ENCODE measurements at places on chromosomes 11 and 22. TPM values are rescaled to one million over a fixed set of nuclear protein-coding genes. Genes with fewer than 3 reads are reported as not detected.

Gene SYT8
- total RNA-seq: not detected

Gene ELMOD1
- total RNA-seq: not detected

Gene OR2AT4
- total RNA-seq: not detected

Gene HEPN1
- total RNA-seq: not detected

Gene OR6T1
- total RNA-seq: not detected

Gene OR51E1
- not detected for total RNA-seq

Gene CRYBB3
- total RNA-seq: not detected

Gene HIC2
- total RNA-seq: 11.1 TPM

Gene OR51B2
- total RNA-seq: not detected

Gene OR8B12
- not detected for total RNA-seq

Gene ASPHD2
- 2.9 TPM for total RNA-seq

Gene SLC5A1
- total RNA-seq: not detected

Gene CNTN5
- not detected for total RNA-seq

Gene CHRNA10
- total RNA-seq: 3.6 TPM

Gene CRYBB2
- not detected for total RNA-seq

Gene TYR
- total RNA-seq: not detected

Gene TBX1
- total RNA-seq: not detected

Gene FAM83F
- 1.2 TPM for total RNA-seq

Gene DDX17
- total RNA-seq: 1,044 TPM

Gene DGCR6
- total RNA-seq: 7.2 TPM

Gene NEFH
- total RNA-seq: 0.47 TPM

All from naive thymus-derived CD8-positive, alpha-beta T cell (primary cell).